Fibroblast of gingiva (primary cell): ENCODE measurements at places on chromosomes 2 and 18.

- DNase-seq: peak; percentile 21
Measured at GRCh38 chr18:2482706-2483475, 88.4 kb downstream of the METTL4 start.

- DNase-seq: no peak
Measured at GRCh38 chr2:65957886-65958285, 477.0 kb upstream of the MEIS1 start.

DNA sequence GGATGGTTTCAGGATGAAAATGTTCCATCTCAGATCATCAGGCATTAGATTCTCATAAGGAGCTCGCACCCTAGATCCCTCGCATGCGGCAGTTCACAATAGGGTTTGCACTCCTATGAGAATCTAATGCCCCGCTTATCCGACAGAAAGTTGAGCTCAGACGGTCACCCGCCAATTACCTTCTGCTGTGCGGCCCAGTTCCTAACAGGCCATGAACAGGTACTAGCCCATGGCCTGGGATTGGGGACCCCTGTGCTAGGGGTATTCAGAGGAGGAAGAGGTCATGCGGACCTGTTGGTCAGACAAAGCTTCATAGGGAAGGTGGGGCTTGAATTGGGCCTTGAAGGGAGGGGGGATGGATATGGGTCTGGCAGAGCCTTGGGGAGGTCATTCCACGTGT, 4.4 kb upstream of the BUB1 start:
- no peak for DNase-seq

DNA sequence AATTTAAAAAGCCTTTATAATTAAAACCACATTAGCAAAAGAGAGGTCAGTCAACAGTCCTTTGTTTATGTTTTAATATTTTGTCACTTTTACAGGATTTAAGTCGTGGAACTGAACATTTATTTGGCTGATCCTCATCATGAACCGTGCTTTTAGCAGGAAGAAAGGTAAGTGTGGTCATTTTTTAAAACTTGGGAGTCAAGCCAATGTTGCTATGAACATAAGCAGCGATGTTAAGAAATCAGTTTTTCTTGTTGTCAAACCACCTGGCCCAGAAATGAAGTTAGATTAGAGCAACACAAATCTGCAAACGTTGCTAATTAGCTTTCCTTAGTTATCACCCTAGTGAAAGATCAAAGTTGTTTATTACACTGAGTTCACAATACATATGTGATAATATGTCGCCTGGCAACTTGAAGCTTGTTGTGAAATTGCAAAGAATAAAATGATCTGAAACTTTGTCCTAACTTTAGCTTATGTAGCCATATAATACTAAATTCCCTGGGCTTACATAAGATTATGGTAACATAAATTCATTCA, 186.0 kb downstream of the GULP1 start:
- DNase-seq: no peak

DNA sequence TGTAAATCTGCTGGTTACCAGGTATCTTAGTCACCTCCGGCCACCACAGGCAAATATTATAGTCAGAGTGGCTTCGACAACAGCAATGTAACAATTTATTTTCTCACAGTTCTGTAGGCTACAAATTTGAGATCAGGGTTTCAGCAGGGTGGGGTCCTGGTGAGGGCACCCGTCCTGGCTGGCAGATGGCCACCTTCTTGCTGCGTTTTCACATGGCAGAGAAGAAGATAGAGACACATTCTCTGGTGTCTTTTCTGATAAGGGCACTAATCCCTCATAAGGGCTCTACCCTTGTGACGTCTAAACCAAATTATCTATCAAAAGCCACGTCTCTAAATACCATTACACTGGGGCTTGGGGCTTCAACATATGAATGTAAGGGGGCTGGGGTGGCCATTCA, 843.2 kb upstream of the FANCL start:
- DNase-seq: no peak

GRCh38 chr18:61889541-61889940, 3.3 kb downstream of the RNF152 start:
- DNase-seq: no peak

GRCh38 chr2:153823880-153824279, 47.8 kb upstream of the GALNT13 start:
- no peak for DNase-seq

DNA sequence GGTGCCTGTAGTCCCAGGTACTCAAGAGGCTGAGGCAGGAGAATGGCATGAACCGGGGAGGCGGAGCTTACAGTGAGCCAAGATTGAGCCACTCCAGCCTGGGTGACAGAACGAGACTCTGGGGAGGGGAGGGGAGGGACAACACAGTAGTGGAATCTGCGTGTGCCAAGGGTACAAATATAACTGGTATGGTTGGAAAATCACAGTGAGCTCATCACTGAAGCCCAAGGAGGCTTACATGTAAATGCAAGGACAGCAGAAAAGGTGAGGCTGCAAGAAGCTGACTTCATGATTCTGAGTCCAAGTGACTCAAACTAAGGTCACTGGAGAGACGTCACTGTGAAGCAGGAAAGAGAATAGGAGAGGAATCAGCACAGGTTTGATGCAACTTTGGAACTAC, 9.2 kb downstream of the SEPTIN10 start:
- DNase-seq: peak; percentile 16

DNA sequence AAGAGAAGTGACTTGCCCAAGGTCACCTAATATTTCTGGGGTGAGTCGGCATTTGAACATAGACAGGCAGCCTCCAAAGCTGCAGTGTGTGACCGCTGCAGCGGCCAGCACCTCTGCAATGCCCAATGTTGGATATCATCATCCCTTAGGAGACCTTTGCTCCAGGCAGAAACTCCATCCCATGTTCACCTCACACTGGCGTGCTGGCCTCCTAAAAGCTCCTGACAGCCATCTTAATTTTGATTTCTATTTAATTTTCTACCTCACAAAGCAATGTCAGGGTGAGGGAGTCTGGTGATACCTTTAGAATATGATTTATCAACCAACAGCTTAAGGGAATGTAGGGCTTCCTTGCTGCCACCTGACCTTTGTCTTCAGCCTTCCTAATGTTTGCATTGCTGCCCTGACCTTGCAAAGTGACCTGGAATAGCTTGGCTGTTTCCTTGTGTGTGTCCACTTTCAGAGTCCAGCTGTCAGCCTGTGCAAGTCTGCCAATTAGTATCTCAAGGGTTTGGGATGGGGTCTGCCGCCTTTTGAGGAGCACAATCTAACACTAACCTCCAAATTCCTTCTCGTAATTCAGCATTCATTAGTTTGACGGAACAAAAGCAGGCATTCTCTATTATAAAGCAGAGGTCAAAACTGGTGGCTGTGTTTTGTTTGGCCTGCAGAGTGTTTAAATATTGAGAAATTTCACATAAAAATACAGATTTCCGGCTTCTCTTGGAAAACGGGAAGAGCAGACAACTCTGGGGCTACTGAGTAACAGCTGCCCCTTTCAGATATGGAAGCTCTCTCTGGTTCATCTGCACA, 127.6 kb downstream of the PLEKHM3 start:
- no peak for DNase-seq

DNA sequence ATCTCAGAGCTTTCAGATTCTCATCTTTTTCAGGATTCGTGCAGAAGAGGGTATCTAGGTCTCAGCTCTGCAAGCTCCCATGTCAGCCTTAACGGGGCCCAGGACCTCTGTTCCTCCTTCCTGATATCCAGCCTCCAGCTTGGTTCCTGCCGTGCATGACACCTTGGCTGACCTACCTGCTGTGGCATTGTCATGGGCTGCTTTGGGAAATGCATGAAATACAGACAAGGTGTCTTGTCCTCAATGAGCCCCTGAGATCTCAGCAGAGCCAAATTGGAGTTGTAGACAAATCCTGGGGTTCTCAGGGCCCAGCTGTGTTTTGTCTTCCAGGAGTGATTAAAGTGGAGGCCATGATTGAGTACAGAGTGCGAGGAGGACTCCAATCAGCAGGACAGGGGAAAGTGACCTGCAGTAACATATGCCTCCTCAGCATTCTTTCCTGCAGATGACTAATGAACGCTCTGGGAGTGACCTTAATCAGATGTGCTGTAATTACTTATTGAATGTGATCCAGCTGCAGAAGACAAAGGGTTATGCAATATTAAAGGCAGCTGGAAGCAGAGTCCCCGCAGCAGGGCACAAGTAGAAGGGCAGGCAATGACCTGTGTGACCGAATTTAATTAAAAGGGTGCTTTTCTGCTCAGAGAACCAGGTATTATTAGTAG, 141.1 kb downstream of the CCBE1 start:
- DNase-seq: peak; percentile 61

- DNase-seq: no peak
Measured at GRCh38 chr2:205723179-205723578, 40.9 kb downstream of the NRP2 start.

GRCh38 chr2:124692707-124693106, 667.6 kb downstream of the CNTNAP5 start:
- DNase-seq: no peak

DNA sequence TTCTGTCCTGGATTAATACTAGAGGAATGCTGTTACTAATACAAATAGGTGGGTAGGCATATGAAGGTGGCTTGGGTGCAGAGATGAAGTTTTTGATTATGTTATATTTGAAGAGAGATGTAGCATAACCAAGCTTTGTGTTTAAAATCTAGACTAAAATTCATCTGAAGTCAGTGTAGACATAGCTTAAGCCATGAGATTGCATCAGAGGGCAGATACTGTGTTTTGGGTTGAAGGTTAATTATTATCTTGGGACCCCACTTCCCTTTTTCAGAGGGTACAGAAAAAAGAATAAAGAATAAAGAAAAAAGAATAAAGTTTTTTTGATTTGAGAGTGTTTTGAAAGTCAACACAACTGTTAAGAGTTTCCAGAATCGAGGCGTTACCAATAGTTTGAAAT, 13.0 kb downstream of the PPM1B start:
- no peak for DNase-seq

- no peak for DNase-seq
Measured at GRCh38 chr18:77124452-77124922, 8.1 kb downstream of the MBP start.

DNA sequence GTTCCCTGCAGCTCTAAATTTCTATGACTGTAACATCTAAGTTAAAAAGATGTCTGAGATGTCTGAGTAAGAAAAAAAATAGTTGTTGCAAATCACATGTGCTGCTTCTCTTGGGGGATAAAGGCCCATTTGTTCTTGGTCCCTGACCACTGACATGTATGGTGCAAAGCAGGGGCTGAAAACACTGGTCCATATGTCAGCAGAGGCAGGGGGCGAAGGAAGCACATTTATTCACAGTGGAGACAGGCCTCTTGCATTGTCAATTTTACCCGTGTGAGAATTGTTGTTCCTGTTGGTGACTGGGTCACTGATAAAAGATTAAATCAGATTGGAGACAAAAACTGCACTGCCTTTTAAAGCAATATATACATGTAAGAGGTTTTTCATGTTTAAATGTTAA, 38.8 kb downstream of the PRKCE start:
- no peak for DNase-seq
